Suppressor macrophage treated with lipopolysaccharide for 1 hour (primary cell): ENCODE measurements at places on chromosomes 1 and 21.

- no peak for DNase-seq
These were observed 24.5 kb upstream of the PKP1 start for GRCh38 chr1:201258763-201259230.

DNA sequence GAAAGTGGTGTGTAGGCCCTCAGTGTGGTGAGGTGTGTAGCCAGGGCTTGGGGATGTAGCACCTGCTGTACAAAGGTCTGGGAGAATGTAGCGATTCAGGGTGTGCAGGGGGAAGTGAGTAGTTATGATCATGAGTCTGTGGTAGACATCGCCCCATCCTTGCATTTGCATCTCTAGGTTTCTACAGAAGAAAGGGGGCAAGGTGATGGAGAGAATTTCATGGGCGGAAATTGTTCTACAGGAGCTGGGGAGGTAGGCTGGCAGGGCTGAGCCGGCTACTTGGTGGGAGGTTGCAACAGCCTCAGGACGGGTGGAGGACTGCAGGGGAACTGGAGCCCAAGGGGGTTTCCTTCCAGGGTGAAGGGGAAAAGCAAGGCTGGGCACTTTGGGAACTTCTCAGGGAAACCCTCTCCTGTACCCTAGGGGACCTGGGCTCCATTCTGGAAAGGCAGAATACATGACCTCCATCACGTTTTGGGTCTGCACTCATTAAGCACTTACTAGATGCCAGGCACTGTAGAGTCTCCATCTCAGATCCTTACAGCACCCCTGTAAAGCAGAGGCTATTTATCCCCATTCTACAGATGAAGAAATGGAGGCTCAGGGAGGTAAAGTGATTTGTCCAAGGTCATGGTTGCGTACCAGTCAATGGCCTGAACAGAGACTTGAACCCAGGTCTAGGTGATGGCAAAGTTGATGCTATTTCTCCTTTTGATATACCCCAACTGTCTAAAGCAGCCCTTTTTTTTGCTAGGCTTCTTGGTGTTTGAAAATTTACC lies 14.5 kb upstream of the TNFRSF1B start:
- DNase-seq: peak; percentile 67

GRCh38 chr1:188514917-188515316 lies 1686.2 kb downstream of the PLA2G4A start:
- no peak for DNase-seq

GRCh38 chr1:211326528-211327345 lies at the start of gene TRAF5:
Gene TRAF5, plus strand, starts transcription at chr1:211326833. Its CDS starts 26,407 bp downstream, at chr1:211353240.
- peak; percentile 77 for DNase-seq

DNA sequence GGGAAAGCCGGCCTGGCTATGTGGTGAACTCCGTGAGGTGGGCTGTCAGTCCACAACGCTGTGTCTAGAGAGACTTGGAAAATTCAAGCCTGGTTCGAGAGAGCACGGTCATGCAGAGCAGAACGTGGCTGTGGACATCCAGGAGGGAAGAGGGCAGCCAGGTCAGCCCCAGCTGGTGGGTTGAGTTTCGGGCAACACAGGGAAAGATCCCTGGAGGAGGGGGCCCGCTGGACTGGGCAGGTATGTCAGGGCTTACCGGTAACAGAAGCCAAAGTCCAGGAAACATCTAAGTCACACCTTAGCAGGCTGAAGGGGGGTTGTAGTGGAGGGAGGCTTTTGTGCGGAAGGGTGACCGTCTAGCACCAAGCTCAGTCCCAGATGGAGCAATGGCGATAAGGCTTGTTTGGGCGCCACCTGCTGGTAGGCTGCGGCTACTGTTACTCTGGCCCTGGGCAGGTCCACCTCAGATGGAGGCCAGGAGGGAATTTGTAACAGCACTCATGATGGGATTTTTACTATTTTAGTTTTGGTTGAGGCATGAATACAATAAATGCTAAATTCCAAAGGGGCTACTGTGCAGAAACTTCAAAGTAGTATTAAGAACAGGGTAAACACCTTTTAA lies 143.3 kb upstream of the ZNF644 start:
- peak; percentile 77 for DNase-seq
